ENCODE measurements at places on chromosomes 12 and 14. TPM values are rescaled to one million over a fixed set of nuclear protein-coding genes. Genes with fewer than 3 reads are reported as not detected.

The CRY1 gene
- total RNA-seq: 41.2 TPM

The WNT1 gene
- total RNA-seq: not detected

The UNC79 gene
- total RNA-seq: 43.6 TPM

DNA sequence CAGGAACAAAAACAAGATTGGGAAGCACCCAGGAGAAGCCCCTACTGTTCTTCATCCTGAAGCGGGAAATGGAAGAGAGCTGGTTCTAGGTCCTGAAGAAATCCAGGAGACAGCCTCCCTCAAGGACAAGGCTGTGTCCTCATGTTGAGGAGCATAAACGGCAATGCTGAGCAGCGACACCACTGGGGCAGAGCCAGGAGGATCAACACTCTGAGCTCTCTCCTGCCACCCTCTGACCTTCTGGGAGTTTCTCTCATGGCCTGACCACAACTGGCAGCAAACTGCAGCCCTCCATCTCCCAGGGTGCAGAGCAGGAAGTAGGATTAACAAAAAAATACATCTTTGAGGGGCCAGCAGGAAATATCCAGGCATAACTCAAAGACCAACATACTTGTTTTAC, 1292.2 kb upstream of the TMEM132C start:
- DNase-seq: no peak

DNA sequence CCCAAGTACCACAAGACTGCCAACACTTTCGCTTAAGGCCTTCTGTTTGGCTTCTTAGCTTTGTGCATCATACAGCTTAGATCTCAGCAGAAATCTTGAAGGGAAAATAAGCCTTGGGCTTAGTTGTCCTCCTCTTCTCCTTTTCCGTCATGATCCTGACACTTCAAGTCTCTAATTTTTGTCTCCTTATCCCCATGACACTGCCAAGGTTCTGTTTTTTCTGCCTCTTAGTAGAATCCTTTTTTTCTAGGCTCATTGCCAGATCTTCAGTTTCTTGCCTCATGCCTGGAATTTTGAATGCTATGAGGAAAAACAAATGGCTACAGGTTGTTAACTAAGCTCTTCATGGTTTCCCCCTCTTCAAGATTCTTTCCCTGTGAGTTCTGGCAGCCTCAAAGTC, 450.4 kb downstream of the LRFN5 start:
- DNase-seq: no peak

DNA sequence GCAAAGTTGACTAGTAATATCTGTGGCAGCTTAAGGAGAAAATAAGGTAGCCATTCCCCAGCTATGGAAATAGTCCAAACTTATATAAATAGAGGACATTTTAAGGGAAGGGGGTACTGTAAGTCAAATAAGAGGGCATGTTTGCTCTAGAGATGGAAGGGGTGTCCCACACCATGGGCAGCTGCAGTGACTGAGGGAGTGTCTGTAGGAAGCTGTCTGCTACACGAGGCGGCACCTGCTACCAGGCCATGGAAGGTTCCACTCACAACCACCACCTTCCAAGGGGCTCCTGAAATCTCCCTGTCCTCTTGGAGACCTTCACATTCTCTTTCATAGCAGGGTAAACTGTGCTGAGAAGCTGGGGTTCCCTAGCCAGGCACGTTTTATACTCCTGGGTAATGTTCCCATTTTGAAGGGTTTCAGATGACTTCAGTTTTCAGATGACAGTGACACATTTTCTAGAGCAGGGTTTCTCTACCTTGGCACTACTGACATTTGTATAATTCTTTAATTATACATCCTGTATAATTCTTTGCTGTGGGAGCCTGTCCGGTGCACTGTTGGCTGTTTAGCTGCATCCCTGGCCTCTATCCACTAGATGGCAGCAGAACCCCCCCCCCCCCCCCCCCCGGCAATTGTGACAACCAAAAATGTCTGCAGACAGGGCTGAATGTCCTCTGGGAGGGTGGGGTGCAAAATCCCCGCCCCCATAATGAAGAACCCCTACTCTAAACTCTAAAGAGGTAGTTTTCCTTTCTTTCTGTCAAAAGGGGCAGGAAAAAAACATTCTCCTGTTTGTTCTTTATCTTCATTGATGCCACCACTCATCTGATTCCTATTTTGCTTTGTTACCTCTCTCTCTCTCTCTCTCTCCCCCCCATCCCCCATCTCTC, 11.6 kb upstream of the SMCO2 start:
- no peak for DNase-seq

DNA sequence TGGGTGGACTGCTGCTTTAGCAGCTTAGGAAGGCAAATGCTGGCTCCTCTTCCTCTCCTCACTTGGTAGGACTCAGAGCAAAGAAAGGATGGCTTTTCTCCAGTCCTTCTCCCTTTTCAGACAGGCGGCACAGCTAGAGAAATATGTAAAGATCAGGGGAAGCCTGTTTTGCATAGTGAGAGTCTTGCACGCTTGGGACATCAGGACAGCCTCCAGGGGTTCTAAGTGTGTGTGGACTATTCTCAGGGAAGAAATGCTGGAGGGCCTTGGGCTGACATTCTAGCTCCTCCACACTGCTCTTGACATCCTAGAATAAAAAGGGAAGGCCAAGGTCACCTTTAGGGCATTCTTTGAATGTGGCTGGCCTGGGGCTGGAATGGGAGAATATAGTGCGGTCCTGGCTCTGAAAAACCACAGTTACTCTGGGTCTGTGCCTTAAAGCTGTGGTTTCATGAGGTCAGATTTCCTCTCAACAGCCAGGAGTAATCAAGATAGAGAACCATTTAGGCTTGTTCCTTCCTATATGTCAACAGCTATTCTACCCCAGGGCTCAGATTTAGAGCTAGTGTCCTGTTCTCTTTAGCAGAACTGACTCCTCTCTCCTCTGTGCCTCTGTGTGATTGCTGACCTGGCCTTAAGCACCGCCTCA, 24.3 kb downstream of the CMA1 start:
- DNase-seq: no peak

DNA sequence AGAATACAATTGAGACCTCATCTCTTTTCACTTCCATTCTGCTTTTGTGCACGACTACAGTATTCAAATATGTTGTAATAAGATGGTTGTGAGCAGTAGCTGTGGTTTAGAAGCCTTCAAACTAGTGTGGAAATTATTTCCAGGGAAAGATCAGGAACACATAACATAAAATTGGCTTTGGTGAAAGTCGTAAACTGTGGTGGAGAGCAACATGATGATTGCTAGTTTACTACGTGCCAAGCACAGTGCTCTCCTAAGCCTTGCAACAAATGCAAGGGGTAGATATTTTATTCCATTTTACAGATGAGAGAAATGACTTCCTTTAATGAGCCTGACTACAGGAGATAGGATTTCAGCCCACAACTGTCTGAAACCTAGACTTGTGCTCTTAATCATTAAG, 172.4 kb upstream of the LMNTD1 start:
- DNase-seq: no peak

GRCh38 chr12:115209230-115209629, 525.3 kb upstream of the TBX3 start:
- no peak for DNase-seq

DNA sequence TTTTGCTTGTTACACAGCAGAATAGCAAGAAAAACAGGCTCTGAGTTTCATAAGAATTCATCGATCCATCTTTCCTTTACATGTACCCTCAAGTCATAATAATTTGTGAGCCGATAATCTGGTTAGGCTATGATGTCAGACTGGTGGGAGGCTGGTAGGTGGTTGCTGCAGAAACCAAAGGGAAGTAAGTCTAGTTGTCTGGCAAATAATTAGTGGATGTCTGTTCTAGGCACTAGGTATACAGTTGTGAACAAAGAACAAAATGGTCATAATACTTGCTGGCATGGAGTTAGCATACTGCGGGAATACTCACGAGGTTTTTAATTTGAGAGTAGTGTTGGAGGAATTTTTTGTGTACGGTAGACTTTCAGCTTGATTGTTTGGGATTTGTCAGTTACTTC, 8.8 kb downstream of the SUSD6 start:
- no peak for DNase-seq

- no peak for DNase-seq
These were observed 61.7 kb upstream of the BCL2L14 start for GRCh38 chr12:12008931-12009611.

- no peak for DNase-seq
These were observed 126.9 kb downstream of the DUSP6 start for GRCh38 chr12:89225401-89225800.

All from frontal cortex (tissue), 4 donors.